ENCODE measurements at places on chromosomes 1 and 21. TPM values are rescaled to one million over a fixed set of nuclear protein-coding genes. Genes with fewer than 3 reads are reported as not detected.
A peak's percentile ranks its signal among the peaks of the same experiment; 100 is the strongest.

GRCh38 chr1:161274874-161275273 is 16.3 kb downstream of the PCP4L1 start:
- no peak for DNase-seq

DNA sequence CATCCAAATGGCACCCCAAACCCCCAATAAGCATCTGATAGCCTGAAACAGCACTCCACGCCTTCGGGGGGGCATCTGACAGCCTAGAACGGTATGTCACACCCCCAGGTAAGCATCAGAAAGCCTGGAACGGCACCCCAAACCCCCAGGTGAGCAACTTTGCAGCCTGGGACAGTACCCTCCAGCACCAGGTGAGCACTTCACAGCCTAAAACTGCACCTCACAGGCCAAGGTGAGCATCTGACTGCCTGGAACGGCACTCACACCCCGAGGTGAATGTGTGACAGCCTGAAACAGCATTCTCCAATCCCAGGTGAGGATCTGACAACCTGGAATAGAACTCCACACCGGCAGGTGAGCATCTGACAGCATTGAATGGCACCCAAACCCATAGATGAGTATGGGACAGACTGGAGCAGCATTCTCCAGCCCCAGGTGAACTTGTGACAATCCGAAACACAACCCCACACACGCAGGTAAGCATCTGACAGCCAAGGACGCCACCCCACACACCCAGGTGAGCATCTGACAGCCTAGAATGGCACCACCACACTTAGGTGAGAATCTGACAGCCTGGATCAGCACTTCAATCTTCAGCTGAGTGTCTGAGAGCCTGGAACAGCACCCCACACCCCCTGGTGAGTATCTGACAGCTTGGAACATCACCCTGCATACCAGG is 18.3 kb upstream of the MMEL1 start:
- peak; percentile 0 for DNase-seq

Gene KRTAP7-1
- not detected for total RNA-seq

GRCh38 chr1:91161749-91162148 is 139.9 kb upstream of the ZNF644 start:
- DNase-seq = no peak

Gene MASP2
- total RNA-seq = 0.50 TPM

Gene HES3
- not detected for total RNA-seq

GRCh38 chr1:27527223-27527889 is 37.4 kb upstream of the WASF2 start:
- no peak for DNase-seq

Gene VCAM1
- 0.24 TPM for total RNA-seq

DNA sequence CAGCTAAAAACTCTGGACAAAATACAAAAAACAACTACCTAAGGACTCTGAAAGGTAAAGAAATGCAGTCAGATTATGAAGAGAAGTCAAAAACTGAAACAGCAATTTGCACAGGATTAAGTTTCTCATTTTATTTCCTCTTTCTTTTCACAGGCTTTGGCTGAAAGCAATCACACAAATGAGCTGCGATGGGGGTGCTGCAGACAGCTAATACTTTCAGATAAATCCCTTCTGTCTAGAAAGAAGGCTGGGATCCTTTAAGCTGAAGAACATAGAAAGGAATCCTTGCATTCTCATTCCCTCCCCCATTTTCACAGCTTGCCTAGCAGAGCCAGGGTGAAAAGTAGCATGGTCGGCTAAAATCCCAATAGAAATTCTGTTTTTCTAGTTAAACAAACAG is 32.0 kb upstream of the PRDX6 start:
- no peak for DNase-seq

DNA sequence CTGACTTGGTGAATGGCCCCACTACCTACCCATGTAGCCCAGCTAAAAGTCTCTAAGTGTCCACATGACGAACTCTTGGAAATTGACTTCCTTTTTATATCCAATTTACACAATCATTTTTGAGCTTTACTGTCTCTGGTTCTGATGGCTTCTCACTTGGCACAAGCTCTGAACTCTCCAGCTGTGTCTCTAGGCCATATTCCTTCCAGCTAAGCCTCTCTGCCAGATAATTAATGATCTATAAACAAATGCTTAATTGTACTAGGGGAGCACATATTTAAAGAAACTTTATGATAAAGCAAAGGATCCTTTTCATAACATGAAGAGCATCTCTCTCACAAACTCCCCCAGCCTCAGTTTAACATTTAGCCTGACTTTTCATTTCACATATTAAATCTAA is 16.3 kb upstream of the BEND5 start:
- no peak for DNase-seq

- DNase-seq = no peak
Measured at GRCh38 chr1:17404820-17405219, 32.8 kb downstream of the PADI6 start.

DNA sequence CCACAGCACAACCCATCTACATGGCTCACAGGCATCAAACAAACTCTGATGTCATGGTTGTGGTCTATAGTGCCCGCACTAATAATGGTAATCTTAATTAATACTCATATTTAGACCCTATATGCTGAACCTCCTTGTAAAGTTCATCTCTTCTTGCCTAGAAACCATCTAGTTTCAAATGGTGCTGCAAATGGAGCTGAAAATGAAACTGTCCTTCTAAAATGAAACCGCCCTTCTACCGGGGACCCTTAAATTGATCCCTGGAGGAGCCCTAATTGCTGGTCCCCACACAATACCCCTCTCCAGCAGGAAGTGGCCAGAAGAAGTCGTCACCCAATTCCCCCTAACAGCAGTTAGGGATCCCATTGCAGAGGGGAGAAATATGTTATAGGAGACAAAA is 612.6 kb downstream of the MRPL39 start:
- no peak for DNase-seq

- peak; percentile 36 for DNase-seq
Measured at GRCh38 chr1:112674986-112675727, 698 bp downstream of the MOV10 start.

GRCh38 chr1:8218351-8219092 is 99.4 kb upstream of the SLC45A1 start:
- DNase-seq = no peak

- DNase-seq = no peak
Measured at GRCh38 chr1:152681616-152682015, 4.3 kb upstream of the LCE2B start.

Gene VSIG8
- not detected for total RNA-seq

DNA sequence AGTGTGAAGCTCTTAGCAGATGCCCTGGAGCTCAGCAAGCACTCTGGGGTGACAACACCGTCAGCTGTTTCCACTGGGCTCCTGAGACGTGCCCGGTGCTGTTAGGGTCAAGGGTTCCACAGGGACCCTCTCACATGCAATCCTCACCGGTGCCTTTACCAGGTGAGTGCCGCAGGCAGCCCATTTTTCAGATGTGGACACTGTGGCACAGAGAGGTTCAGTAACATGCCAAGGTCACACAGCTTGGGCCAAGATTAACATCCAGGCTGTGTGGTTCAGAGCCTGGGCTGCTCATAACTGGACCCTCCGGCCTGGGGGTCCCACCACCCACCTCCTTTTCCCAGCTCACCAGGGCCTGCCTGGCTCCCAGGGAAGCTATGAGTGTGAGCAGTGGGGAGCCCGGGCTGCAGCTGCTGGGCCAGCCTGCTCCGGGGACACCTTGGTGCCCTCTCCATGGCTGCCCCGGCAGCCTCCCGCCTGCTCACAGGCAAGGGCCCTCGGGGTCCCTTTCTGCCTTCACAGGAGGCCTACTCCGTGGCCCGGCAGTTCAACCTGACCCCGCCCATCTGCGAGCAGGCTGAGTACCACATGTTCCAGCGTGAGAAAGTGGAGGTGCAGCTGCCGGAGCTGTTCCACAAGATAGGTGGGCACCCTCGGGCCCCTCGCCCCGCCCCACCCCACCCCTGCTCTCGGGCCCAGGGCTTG is 49.3 kb downstream of the KCNAB2 start:
- no peak for DNase-seq

GRCh38 chr1:164876398-164877116 is 317.6 kb downstream of the PBX1 start:
- no peak for DNase-seq

DNA sequence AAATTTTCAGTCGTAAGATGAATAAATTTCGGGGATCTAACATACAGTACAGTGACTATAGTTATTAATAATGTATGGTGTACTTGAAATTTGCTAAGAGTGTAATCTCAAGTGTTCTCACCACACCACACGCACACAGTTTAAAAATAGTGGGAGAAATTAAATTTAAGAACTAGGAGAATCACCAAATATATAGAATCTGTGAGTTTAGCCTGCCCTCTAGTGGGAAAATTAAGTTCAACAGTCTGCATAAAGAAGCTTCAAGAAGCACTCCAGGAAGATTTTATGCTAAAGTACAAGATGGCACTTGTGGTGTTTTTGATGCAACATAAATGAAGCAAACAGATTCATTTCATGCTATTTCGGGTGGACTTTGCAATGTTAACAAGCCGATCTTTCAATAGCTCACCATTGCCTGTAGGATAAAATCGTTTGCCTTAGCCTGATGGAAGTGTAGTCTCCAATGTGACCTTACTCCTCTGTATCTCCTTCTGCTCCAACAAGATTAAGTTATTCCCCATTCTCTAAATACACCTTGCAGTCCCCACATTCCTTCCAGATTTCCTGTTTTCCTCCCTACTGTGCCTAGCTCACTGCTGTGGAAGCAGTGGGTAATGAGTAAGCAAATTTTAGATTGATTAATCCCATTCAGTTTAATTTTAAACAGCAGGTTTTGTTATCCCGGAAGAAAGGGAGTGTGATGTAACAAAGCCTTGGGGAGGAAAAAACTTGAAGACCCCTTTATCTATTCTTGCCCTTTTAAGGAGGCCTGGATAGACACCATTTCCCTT is 8.7 kb upstream of the PIK3C2B start:
- DNase-seq = no peak

GRCh38 chr1:238063454-238063853 is 172.7 kb upstream of the ZP4 start:
- no peak for DNase-seq

DNA sequence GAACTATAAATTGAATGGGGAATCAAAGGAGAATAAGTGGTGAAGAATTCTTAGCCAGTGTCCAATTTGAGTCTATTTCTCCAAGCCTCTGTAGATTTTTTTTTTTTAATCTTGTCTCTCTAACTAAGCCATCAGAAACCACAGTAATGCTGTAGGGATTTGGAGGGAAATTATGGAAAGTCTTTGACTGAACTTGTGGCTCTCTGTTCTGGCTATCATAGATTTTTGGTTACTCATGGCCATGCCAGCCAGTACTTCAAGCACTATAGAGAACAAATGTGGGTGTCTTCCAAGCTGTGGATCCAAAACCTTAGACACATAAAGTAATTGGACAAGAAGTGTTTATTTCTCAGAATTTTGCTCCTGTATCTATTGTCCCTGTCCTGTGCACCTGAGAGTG is 147.9 kb downstream of the LRRC40 start:
- no peak for DNase-seq

DNA sequence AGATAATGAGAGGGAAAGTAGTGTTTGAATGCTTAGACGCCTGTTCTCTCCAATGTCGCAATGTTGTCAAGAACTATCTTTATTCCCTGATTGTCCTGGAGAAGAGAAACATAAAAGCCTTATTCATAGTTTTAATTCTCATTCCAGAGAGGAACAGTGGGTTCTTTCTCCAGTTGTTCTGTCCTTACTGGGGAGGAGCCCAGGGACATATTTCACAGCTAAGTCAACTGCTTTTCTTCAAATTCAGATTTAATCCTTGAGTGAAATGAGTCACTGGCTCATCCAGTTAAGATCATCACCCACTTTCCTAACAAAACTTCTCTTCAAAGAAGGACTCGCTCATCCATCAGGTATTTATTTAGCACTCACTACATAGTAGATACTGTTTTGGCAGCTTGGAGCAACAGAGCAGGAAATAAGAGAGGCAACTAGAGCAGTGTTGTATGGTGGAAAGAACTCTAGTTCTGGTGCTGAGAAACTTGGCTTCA is 365.7 kb upstream of the USP24 start:
- no peak for DNase-seq

Gene EVI5
- 28.7 TPM for total RNA-seq

DNA sequence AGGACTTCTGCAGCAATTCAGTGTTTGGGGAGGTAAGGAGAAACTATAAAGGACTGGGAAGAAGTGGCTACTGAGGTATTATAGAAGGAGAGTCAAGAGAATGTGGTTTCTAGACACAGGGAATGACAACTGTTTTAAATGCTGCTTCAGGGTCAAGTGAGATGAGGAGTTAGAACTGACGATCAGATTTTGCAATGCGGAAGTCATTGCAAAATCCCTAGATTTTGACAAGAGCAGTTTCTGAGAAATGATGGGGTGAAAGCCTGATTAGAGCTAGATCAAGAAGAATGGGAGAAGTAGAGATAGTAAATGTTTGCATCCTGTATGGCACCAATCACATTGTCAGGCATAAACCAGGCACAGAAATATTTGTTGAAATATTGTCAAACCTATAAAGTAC is 4.7 kb upstream of the TSNAX start:
- no peak for DNase-seq

Gene ZNF678
- total RNA-seq = 9.6 TPM

Gene TMCO4
- 10.4 TPM for total RNA-seq

Gene ADAMTS4
- total RNA-seq = 1.1 TPM

DNA sequence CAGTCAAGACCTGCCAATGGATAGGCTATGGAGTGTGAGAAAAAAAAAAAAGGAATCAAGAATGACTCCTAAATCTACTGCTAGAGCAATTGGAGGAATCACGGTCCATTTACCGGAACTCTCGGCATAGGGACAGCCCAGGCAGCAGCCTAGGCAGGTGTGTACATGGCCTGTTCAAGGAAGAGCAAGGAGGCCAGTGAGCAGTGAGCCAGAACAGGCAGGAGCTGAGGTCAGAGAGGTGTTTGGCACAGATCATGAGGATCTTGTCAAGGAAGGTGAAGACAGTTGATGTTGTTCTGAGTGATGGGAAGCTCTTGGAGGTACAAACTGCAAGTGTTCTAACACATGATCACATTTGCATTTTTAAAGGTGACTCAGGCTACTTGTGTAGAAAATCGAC is 40.6 kb upstream of the HHAT start:
- no peak for DNase-seq

DNA sequence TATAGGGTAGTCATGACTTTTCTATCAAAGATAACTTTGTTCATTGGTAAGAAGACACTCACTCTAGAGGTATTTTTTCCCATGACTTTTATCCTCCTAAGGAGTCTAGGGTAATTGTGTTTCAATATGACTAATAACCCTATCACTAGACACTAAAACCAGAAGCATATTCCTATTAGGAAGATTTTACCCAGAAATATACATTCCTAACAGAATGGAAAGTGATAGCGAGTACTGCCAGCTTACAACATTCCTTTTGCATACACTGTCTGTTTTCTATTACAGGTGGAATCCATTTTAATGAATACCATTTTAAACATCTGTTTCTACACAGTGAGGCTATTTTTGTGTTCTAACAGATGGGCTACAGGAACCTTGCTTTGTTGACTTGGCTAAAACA is 31.4 kb upstream of the C1orf185 start:
- no peak for DNase-seq

Gene S100A7A
- total RNA-seq = not detected

Gene DAB1
- total RNA-seq = not detected

- no peak for DNase-seq
Measured at GRCh38 chr1:20061866-20062265, 8.1 kb upstream of the PLA2G5 start.

DNA sequence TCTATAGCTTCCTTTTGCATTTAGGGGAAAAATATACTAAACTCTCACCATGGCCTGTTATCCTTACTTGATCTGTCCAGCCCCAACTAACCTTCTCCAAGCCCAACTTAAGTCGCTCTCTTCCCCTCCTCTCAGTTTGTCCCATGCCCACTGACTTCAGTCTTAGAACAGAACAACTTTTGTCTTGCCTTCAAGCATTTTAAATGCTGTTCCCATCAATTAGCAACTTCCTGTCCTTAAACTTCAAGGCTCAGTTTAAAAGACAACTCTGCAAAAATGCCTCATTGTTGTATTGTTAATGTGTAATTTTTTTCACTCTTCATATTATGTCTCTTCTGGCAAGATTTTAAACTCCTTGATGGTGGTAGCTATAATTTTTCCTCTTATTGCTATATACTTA is 526.9 kb downstream of the NEGR1 start:
- no peak for DNase-seq
